Activated naive CD4-positive, alpha-beta T cell treated with anti-CD3 and anti-CD28 coated beads for 36 hours (primary cell): ENCODE measurements at places on chromosomes 5 and 9. TPM values are rescaled to one million over a fixed set of nuclear protein-coding genes. Genes with fewer than 3 reads are reported as not detected.

BARHL1 gene
- not detected for total RNA-seq

EQTN gene
- not detected for total RNA-seq

PDZD2 gene
- total RNA-seq, result 0.05 TPM

CAVIN4 gene
- not detected for total RNA-seq

JAKMIP2 gene
- total RNA-seq, result 0.17 TPM

PCDHA10 gene
- total RNA-seq, result not detected

- no peak overlapping the region for H3K27ac ChIP-seq
Measured at GRCh38 chr5:23457780-23458179, 49.6 kb upstream of the PRDM9 start.

GRCh38 chr5:107254214-107254901 is 416.4 kb downstream of the EFNA5 start:
- DNase-seq, result no peak
- no peak overlapping the region for H3K4me3 ChIP-seq
- peaks cover 2% of the 10 kb centered on the region for H3K27me3 ChIP-seq
- no peaks in the 10 kb centered on the region for H3K36me3 ChIP-seq
- no peaks in the 10 kb centered on the region for H3K4me1 ChIP-seq

DNA sequence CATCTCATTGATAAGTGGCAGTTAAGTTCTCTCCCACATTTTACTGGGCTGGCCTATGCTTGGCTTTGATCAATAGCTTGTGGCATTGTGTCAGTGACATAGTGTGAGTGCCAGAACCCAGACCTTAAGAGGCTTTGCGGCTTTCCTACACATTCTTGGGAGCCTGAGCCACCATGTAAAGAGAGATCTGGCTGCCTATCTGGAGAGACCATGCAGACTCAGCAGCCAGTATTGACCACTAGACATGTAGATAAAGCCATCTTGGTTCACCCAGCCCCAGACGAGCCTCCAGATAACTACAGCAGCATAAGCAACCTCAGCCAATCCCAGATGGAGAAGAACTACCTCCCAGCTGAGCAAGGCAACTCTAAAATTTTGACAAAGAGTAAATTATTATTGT is 28.6 kb downstream of the C9orf153 start:
- DNase-seq, result no peak
- no peaks in the 10 kb centered on the region for H3K36me3 ChIP-seq
- H3K4me3 ChIP-seq, result no peak overlapping the region
- no peaks in the 10 kb centered on the region for H3K4me1 ChIP-seq
- H3K27me3 ChIP-seq, result peaks cover 2% of the 10 kb centered on the region
- no peak overlapping the region for H3K27ac ChIP-seq

GRCh38 chr9:108967916-108968315 is 33.7 kb downstream of the ABITRAM start:
- H3K36me3 ChIP-seq, result peaks cover 13% of the 10 kb centered on the region
- no peaks in the 10 kb centered on the region for H3K27me3 ChIP-seq
- H3K4me3 ChIP-seq, result no peak overlapping the region
- H3K4me1 ChIP-seq, result no peaks in the 10 kb centered on the region
- no peak for DNase-seq

- H3K4me1 ChIP-seq, result peaks cover 5% of the 10 kb centered on the region
- no peaks in the 10 kb centered on the region for H3K36me3 ChIP-seq
- H3K27ac ChIP-seq, result no peak overlapping the region
- no peak overlapping the region for H3K4me3 ChIP-seq
- H3K27me3 ChIP-seq, result no peaks in the 10 kb centered on the region
Measured at GRCh38 chr9:134364391-134365114, 38.3 kb downstream of the RXRA start.

DNA sequence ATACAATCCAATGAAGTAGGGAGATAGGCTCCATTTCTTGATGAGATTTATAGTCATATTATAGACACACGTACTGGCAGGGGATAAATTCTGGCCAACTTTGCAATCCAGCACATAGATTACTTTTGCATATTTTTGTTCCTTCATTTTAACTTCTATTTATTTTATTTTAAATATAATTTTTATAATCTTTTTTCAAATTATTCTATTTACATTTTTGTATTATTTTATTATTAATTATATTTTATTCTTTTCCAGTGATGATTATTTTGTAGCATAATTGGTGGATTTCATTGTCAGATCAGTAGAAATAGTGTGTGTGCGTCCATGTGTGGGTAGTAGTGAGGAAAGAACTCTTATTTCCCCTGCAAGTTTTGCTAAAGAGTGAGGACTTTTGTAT is 980.1 kb upstream of the TYRP1 start:
- H3K36me3 ChIP-seq, result no peaks in the 10 kb centered on the region
- no peak overlapping the region for H3K4me3 ChIP-seq
- no peaks in the 10 kb centered on the region for H3K4me1 ChIP-seq
- no peak for DNase-seq
- H3K27me3 ChIP-seq, result no peaks in the 10 kb centered on the region

DNA sequence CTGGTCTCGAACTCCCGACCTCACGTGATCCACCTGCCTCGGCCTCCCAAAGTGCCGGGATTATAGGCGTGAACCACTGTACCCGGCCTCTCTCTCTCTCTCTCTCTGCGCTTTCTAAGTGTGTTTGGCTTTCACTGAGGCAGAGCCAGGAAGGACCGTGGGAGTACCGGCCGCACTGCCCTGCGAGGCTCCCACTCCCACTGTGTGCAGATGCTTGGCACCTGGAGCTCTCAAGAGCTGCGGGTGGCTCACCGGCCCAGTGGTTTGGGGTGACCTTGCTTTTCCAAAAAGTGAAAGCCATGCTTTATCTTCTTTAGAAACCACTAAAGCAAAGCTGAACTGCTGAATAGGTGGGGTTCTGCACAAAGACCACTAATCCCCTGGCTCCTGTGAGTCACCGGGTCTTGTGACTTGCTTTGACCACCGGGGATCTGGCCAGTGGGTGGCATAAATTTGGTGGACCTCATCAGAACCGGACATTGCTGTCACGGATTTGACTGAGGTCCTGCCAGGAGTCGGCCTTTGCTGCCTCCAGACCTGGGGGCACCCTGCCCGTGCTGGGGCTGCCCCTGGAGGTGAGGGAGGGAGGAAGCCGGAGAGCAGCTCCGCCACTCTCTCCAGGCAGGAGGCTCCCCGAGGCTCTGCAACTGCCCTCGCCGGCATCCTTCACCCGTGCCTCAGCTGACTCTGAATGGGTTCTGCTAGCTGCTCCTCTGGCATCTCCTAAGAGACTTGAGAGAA is 228.9 kb downstream of the FANCC start:
- H3K36me3 ChIP-seq, result no peaks in the 10 kb centered on the region
- peaks cover 9% of the 10 kb centered on the region for H3K4me1 ChIP-seq
- no peak overlapping the region for H3K4me3 ChIP-seq
- H3K27ac ChIP-seq, result no peak overlapping the region
- H3K27me3 ChIP-seq, result no peaks in the 10 kb centered on the region
- DNase-seq, result no peak

DNA sequence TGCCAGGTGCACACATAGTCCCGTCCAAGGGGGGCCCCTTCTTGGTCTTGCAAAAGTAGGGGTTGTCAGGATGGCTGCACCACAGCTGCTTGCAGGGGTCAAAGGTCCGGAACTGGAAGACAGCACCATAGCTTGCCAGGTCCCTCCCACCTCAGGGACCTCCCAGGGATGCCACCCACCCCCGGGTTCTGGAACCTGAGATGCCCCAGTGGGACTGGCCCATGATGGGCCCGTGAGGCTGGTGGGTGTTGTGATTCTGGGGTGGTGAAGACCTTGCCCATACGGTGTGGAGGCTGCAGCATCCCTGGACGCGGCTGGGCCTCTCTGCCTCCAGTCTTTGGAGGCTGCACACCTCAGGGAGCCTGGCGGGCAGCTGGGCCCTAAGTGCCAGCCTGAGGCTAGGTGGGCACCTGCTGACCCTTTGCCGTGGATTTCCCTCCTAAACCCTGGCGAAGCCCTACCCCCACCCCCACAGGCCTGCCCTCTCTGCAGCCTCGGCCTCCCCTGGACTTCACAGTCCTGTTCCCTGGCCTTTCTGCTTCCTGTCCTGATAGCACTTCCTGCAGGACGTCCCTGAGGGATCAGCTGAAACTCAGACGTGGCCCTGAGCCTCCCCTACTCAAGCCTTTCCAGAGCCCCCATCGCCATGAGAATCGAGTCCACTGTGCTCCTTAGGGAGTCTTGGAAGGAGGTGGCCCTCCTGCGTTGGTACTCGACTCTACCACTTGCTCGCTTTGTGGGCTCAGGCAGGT is 92.1 kb downstream of the ZNF354C start:
- no peak overlapping the region for H3K27ac ChIP-seq
- no peak overlapping the region for H3K4me3 ChIP-seq
- no peak for DNase-seq
- H3K27me3 ChIP-seq, result peaks cover 2% of the 10 kb centered on the region
- H3K4me1 ChIP-seq, result peaks cover 5% of the 10 kb centered on the region

- no peaks in the 10 kb centered on the region for H3K36me3 ChIP-seq
- peaks cover 2% of the 10 kb centered on the region for H3K27me3 ChIP-seq
- no peaks in the 10 kb centered on the region for H3K4me1 ChIP-seq
- H3K27ac ChIP-seq, result no peak overlapping the region
Measured at GRCh38 chr5:173547579-173547978, 68.9 kb downstream of the BOD1 start.

DNA sequence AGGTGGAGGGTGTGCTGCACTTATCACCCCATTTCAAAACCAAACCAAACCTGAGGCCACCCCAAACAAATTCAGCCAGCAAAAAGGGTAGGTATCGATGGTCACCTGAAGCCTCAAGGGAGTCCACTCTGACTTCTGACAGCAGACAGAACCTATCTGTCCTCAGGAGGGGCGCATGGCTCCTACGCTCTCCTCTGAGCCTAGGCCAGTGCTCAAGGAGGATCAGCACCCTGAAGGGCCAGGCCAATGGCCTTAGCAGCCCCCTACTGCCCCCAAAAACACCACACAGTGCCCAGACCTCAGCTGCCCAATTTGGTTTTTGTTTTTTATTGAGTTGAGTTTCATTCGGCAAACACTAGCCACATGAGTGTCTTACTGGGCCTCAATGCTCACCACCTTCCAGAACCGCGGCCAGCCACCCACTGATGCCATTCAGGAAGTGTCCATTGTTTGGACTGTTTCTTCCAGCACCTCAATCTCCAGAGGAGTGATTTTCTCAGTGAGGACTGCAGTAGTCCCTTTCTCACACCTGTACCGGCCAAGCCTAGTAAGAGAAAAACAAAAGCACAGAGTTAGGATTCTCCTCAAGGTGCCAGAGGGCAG is 62.0 kb downstream of the PSMB7 start:
- DNase-seq, result no peak
- H3K4me3 ChIP-seq, result no peak overlapping the region
- no peaks in the 10 kb centered on the region for H3K4me1 ChIP-seq
- H3K27me3 ChIP-seq, result no peaks in the 10 kb centered on the region
- no peak overlapping the region for H3K27ac ChIP-seq

GRCh38 chr5:35617060-35617434 is 616 bp upstream of the SPEF2 start:
- H3K36me3 ChIP-seq, result no peaks in the 10 kb centered on the region
- H3K4me1 ChIP-seq, result peaks cover 16% of the 10 kb centered on the region
- no peak for DNase-seq
- H3K4me3 ChIP-seq, result peak overlapping the region; percentile 90
- H3K27me3 ChIP-seq, result no peaks in the 10 kb centered on the region
- peak overlapping the region; percentile 88 for H3K27ac ChIP-seq

DNA sequence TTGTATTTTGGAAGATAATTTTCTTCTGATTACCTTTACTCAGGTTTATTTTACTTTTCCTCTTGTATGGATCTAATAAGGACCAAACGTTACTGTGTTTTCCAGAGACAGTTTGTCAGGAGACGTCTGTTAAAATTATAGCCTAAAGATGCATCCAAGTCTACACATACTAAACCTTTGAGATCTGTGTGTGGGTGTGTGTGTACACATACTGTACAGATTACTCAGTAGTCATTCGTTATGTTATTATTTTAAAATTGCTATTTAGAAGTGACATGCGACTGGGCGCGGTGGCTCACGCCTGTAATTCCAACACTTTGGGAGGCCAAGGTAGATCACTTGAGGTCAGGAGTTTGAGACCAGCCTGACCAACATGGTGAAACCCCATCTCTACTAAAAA is 51.6 kb upstream of the CNTLN start:
- H3K36me3 ChIP-seq, result no peaks in the 10 kb centered on the region
- no peaks in the 10 kb centered on the region for H3K27me3 ChIP-seq
- H3K27ac ChIP-seq, result no peak overlapping the region
- no peak for DNase-seq
- no peak overlapping the region for H3K4me3 ChIP-seq

DNA sequence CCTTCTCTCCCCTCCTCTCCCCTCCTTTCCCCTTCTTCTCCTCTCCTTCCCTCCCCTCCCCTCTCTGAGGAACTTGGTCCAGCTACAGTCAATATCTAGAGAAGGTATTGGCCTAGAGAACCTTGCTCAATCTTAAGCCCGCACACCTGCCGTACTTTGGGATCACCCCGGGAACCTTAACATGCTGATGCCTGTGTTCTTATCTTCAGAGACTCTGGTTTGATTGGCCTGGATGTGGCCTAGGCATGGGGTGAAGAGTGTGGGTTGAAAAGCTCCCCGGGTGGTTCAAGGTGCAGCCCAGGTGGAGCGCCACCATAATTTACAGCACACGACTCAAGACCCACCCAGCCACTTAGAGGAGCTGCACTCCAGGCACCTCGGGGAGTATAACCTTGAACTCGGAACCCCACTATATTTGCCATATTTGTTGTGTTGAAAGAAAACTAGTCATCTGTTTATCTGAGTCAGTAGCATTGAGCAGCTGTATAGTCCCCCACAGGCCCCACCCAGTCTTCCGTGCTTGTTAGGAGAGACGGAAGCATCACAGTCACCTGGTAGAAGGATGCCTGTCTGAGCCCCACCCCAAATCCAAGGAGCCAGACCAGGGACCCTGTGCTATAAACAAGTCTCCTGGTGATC is 14.4 kb upstream of the PHF19 start:
- no peaks in the 10 kb centered on the region for H3K27me3 ChIP-seq
- H3K27ac ChIP-seq, result peak overlapping the region; percentile 97
- DNase-seq, result peak; percentile 91
- peaks cover 15% of the 10 kb centered on the region for H3K36me3 ChIP-seq
- peak overlapping the region; percentile 70 for H3K4me3 ChIP-seq

GRCh38 chr9:26067608-26068007 is 389.4 kb upstream of the TUSC1 start:
- no peaks in the 10 kb centered on the region for H3K27me3 ChIP-seq
- no peak for DNase-seq
- no peak overlapping the region for H3K4me3 ChIP-seq
- H3K36me3 ChIP-seq, result no peaks in the 10 kb centered on the region
- H3K4me1 ChIP-seq, result no peaks in the 10 kb centered on the region
- no peak overlapping the region for H3K27ac ChIP-seq

- H3K4me3 ChIP-seq, result no peak overlapping the region
- peaks cover 2% of the 10 kb centered on the region for H3K27me3 ChIP-seq
- no peaks in the 10 kb centered on the region for H3K36me3 ChIP-seq
- H3K4me1 ChIP-seq, result peaks cover 25% of the 10 kb centered on the region
- no peak overlapping the region for H3K27ac ChIP-seq
Measured at GRCh38 chr9:35272989-35273388, 111.2 kb downstream of the UNC13B start.
